ENCODE measurements at places on chromosomes 12 and 14.

- DNase-seq, result no peak
Measured at GRCh38 chr14:51176839-51177238, 63.2 kb upstream of the TMX1 start.

GRCh38 chr12:113757221-113758002 lies 208.7 kb downstream of the RBM19 start:
- no peak for DNase-seq

DNA sequence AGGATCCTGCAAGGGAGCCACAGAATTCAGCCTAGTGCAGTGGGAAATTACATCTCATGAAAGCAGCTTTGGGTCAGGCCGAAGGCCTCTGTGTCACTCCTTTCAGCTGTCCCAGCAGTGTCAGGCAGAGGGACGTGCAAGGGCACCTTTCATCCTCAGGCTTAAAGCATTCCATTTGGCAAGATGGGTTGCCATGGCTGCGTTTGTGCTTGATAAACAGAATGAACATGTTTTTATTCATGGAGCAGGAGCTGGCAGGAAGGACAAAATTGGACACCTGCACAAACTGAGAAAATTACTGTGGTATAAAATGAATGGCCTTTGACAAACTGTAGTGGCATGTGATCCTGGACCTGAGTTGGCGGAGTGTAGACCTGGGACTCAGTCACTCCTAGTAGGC lies 29.4 kb downstream of the ACAD10 start:
- DNase-seq, result no peak

GRCh38 chr12:119296535-119296934 lies 38.0 kb upstream of the CCDC60 start:
- no peak for DNase-seq

DNA sequence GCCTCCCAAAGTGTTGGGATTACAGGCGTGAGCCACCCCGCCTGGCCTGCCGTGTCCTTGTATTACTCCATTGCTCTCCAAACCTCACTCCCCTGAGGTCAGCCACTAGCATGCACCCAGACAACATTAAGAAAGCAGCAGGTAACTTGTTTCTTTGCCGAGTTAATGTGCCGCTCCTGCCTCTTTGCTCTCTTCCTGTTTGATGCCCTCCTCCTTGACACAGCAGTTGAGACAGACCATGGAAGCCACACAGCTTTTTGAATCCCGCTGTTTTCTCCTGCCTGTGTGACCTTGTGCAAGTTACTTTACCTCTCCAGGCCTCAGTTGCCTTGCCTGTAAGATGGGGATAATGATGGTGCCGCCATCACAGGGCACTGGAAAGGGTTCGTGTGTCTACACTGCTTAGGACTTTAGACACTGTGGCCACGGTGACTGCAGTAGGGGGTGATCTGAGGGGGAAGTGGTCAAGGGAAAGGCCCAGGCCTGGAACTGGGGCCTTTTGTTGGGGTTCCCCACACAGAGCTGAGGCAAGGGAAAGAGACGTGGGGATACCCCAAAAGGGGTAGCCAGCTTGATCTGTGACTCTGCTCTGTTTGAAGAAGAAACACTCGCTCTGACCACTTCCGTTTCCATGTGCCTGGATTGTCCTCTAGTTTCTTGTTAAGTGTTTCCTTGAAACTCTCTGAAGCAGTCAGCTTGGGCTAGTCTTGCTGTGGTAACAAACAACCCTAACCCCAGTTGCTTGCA lies 69.3 kb downstream of the RIN3 start:
- no peak for DNase-seq

DNA sequence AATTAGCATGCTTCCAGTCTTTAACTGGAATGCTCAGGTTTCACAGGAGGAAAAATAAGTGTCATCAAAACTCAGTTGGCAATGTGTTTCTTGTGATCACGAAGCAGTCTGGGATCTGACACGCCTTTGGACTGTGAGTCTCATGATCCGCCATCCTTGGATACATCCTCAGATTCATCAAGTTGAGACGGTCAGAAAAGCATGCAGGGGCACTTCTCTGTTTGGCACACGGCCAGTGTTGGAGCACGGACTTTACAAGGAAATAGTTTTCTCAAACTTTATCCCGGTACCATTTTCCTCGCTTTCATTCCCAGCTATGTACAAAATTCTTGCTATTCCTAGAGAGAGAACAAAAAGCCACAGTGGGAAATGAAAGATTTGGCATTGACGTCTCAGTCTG lies 88.4 kb upstream of the PARP11 start:
- DNase-seq, result no peak

GRCh38 chr12:89939522-89940215 lies 231.0 kb upstream of the ATP2B1 start:
- no peak for DNase-seq

- DNase-seq, result no peak
Measured at GRCh38 chr14:103231376-103232019, 102.5 kb upstream of the EIF5 start.

- DNase-seq, result no peak
Measured at GRCh38 chr14:61646366-61647116, 48.8 kb upstream of the HIF1A start.

DNA sequence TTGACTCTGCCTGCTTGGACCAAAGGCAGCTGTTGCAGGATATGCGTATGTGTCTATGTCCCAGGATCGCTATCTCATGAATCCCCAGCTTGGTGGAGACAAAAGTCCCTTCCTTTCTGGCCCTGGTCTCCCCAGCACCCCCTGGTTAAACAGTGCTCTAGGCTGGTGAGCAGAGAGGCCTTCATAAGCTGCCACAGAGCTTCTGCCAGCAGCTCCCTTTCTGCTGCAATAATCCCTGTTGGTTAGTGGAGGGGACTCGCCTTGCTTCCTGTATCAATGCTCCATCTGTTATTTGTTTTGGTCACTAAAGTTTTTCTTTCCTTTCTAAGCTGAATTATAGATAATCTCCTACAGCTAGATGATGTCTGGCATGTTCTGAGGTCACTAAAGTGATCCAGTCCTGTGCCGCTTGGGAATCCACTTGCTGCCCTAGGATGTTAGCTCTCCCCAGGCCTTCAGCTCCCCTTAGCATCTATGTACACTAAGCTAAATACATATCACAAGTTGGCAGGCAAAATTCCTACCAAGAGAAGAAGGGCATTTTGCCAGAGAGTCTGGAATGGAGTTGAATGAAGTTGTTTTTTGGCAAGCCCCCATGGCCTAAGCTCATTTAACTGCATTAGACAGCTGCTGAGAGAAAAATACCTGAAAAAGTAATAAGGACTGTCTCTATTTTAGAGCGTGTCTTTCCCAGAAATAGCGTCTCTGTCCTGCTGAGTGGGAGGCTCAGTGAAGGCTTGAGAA lies 47.8 kb downstream of the RDH12 start:
- DNase-seq, result no peak

DNA sequence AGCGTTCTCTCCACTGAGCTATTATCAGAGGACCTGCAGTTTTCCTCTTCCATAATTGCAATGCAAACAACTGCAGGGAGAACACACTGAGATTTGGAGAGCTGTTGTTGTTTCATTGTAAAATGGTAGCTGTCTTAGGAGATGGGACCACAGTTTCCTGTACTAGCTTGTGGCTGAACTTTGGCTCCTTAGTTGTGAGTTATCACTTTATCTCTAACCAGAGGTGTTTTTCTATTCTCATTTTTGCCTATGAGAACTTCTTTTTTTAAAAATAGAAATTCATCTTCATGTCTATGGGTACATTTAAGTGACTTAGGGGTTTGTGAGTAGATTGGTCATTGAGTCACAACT lies 216.5 kb downstream of the SLC38A4 start:
- no peak for DNase-seq

- DNase-seq, result no peak
Measured at GRCh38 chr14:65462411-65462810, 49.9 kb downstream of the FUT8 start.

- no peak for DNase-seq
Measured at GRCh38 chr12:84856156-84856900, 56.3 kb downstream of the SLC6A15 start.

DNA sequence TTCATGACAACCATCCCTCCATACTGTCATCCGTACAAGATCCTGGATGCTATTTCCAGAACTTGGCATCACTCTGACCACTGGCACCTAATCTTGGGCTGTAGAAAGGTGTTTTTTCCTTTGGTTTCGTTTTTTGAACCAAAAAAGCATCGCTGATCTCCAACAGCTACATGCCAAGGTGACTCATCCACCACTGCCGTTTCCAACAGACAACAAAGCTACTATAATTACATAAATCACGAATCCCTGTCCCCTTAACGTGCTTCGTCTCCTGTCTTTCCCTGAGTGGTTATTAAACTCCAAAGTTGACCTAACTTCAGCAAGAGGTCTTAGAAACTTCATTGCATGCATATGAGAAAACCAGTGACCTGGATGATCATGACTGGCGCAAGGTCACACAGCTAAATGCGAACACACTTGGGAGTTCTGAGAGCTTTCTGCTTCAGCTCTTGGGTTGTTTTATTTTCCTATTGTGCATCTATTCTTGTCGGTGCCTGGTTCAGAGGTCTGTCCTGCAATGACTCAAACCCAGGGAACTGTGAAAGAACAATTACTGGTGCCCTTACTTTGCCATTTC lies 99.9 kb downstream of the PPM1H start:
- DNase-seq, result no peak

- no peak for DNase-seq
Measured at GRCh38 chr14:68658029-68658509, 134.8 kb downstream of the ZFP36L1 start.

- no peak for DNase-seq
Measured at GRCh38 chr12:106445959-106446358, 88.4 kb downstream of the POLR3B start.

GRCh38 chr14:75406856-75407255 lies 21.0 kb upstream of the JDP2 start:
- DNase-seq, result no peak

GRCh38 chr12:123934829-123935228 lies 37.8 kb downstream of the CCDC92 start:
- no peak for DNase-seq

DNA sequence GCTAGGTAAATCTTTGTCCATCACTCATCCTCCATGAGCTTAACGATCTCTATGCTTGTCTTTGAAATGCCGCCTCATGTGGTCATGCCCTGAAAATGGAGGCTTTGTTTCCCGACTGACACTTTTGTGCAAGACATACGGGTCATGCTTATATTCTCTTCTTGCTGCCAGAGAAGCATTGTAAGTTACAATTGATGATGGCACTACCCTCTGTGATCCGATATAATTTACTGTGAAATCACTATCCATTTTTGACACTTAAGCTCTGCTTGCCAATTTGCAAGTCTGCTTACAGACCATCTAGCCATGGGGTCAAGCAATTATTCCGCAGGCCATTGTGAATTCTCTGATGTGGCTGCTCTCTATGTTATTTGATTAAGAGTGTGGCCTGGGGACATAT lies 650.0 kb downstream of the FLRT2 start:
- DNase-seq, result no peak

DNA sequence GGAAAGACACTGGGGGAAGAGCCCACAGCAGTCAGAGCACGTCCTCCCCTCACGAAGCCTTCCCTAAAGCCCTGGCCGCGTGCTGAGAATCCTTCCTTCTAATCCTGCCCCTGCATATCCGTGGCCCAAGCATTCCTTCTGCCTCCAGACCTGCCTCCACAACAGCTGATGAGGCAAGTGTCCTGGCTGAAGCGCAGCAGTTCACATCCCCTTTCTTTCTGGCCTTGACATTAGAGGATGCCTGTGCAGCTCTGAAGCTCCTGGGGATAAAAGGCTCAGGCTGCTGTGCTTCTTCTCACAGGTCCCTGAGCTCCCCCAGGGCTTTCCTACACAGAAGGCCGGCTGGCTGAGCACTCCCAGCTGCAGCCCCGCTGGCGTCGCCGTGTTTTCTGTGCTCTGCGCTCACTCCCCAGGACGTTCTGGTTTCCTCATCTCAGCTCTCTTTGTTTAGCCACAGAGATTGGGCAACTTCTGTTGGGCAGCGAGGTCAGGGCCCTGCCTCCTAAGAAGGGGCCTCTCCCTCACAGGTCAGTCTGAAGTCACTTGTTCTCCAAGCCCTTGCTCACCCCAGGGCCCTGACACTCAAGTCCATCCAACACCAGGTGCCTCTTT lies 45.8 kb downstream of the NINJ2 start:
- DNase-seq, result no peak

DNA sequence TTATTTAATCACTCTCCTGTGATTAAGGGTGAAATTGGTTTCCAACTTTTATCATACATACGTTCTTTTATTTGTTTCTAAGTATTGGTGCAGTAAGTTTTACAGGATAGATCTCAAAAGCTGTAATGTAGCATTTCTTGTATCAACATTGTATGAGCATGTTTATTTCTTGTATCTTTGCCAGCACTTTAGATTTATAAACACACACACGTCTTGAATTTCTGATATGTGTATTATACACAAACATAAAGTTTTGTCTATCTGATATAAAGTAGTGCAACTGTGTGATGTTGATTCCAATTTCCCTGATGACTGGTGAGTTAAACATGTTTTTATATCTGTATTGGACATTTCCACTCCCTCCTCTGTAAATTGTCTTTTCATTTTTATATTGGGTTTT lies 134.7 kb downstream of the NOVA1 start:
- DNase-seq, result no peak

- DNase-seq, result no peak
Measured at GRCh38 chr14:61098721-61099120, 117.7 kb downstream of the SLC38A6 start.

DNA sequence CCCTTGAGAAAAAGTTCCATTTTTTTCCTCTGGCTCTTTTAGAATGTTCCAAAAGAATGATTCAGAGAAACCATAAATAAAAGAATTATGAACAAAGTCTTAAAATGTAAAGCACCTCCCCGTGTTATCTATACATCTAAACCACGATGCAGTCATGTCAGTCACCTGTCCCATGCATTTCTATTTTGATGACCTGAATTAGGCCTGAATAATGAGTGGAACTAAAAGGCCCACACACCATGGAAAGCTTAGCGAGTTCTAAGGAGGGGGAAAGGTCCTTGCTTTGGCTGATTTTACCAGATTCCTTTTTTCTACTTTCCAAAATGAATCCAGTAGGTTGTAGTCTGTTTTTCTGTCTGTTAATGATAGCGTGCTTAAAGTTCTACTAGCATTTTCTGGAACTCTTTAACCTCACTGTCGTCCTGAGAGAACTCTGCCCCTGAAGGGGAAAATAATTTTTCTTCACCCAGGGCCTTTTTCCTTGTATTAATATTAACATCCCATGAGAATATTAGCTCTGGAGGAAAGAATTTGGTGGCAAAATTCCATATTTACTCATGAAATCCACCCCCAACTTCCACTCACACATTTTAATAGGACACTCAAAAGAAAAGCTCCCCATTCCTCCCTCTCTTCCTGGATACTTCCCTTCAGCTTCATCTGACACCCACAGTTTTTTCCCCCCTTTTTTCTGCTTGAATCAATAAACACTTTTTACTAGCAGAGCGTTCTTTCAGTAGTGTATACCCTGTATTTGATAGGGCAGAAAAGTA lies 266.3 kb upstream of the DIO2 start:
- no peak for DNase-seq

- no peak for DNase-seq
Measured at GRCh38 chr12:8157484-8158198, 826 bp downstream of the ZNF705A start.

DNA sequence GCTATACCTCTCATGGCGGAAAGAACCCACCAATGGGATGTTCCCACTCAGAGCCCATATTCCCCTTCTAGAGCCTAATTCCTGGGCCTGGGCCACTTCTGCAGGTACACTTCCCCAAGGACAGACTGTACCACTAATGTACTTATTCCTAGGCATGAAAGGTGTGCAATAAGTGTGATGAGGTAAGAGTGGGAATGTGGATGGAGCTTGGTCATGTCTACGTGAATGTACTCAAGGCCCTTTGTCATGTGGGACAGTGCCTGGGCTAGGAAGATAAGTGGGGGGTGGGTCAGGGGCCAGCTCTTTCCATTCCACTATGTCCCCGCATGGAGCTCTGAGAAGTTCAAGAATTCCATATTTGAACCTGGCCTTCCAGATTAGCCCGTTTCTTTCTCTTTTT lies 63.4 kb upstream of the FUT8 start:
- no peak for DNase-seq

Data from stimulated activated CD4-positive, alpha-beta T cell treated with anti-CD3 and anti-CD28 coated beads, Interleukin-12 subunit alpha, Interleukin-12 subunit beta, amount 100 ng/mL, for 4 hours (primary cell).